ENCODE measurements at places on chromosomes 5 and 9. TPM values are rescaled to one million over a fixed set of nuclear protein-coding genes. Genes with fewer than 3 reads are reported as not detected.

GRCh38 chr9:6960777-6961176 lies 203.0 kb downstream of the KDM4C start:
- peaks cover 2% of the 10 kb centered on the region for H3K36me3 ChIP-seq
- H3K27ac ChIP-seq, result no peak overlapping the region
- DNase-seq, result no peak
- no peaks in the 10 kb centered on the region for H3K4me1 ChIP-seq
- no peak overlapping the region for H3K4me3 ChIP-seq

GRCh38 chr5:170491479-170491878 lies 12.3 kb upstream of the KCNIP1 start:
- peaks cover 24% of the 10 kb centered on the region for H3K27me3 ChIP-seq
- H3K4me3 ChIP-seq, result no peak overlapping the region
- H3K4me1 ChIP-seq, result no peaks in the 10 kb centered on the region
- no peaks in the 10 kb centered on the region for H3K36me3 ChIP-seq
- no peak overlapping the region for H3K27ac ChIP-seq

- H3K27ac ChIP-seq, result no peak overlapping the region
- no peak overlapping the region for H3K4me3 ChIP-seq
These were observed 774.7 kb upstream of the EDIL3 start for GRCh38 chr5:85159395-85159794.

DNA sequence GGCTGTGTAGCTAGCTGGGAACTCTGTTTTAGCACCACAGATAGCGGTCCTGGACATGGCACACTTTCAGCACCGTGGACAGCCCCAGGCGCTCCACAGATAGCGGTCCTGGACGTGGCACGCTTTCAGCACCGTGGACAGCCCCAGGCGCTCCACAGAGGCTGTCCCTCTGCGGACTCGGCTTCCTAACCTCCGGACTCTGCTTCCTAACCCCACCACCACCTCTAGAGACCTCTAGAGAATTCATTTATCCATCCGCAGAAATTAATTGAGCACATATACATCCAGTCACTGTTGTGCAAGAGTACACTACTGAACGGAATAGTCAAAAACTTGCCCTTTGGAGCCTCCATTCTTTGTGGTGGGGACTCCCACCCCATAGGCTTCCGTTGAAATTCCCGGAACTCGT lies 27.4 kb downstream of the UNC5A start:
- no peaks in the 10 kb centered on the region for H3K36me3 ChIP-seq
- H3K27ac ChIP-seq, result no peak overlapping the region
- no peaks in the 10 kb centered on the region for H3K4me1 ChIP-seq

DNA sequence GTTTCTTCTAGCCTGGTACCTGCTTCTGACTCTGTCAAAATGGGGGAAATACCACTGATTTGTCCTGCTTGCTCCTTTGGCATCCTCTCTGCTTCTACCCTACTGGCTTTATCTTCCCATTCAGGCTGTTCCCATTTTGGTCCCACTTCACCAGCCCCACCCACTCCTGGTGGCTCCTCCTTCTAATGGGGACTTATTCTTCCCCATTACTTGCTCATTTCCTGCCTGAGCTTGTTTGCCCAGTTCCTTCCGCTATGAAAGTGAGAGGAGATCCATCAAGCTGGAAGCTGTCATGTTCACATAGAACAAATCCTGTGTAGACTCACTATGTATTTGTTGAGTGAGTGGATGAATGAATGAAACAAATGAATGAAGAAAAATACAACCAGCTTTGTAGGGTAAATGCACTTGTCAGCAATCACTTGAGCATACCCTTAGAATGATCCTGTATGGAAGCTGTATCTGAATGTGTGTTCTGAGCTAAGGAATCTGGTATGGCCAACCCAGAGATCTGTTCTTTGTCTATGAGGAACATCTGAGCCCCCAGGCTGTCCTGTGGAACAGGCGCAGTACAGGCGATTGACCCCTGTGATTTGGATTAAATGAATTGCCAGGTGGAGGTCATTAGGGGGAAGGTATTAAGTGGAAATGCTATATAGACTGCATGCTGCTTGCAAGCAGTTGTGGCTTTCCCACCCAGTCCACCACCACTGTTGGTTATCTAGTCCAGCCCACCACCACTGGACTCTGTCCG lies 89.5 kb downstream of the APBA1 start:
- no peak overlapping the region for H3K27ac ChIP-seq
- DNase-seq, result no peak
- no peak overlapping the region for H3K4me3 ChIP-seq
- no peaks in the 10 kb centered on the region for H3K4me1 ChIP-seq
- H3K36me3 ChIP-seq, result no peaks in the 10 kb centered on the region

DNA sequence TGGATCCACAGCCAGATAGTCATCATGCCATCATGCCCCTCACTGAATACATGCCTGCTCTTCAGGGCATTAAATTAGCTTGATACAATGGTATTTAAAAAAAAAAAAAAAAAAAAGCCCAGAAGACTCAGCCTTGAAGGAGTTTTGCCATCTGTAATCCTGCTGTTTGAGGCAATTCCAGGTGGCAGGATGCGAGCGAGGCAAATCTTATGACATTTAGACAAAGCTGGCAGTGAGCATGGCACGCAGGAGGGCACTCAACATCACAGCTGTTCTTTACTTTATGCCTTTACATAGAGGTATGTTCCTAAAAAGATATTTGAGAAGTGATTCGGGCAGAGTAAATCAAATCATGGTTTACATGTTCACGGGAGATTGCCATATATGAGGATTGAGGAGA lies 692.0 kb upstream of the DMAC1 start:
- no peak for DNase-seq
- no peak overlapping the region for H3K4me3 ChIP-seq
- H3K4me1 ChIP-seq, result no peaks in the 10 kb centered on the region
- no peaks in the 10 kb centered on the region for H3K27me3 ChIP-seq
- H3K27ac ChIP-seq, result no peak overlapping the region

Gene ZDHHC12
- 68.7 TPM for total RNA-seq

Gene GRIA1
- not detected for total RNA-seq

Gene RASEF
- total RNA-seq, result not detected

Gene MACROH2A1
- 159 TPM for total RNA-seq

Gene SLIT3
- 1.8 TPM for total RNA-seq
